ENCODE measurements at places on chromosomes 2 and 18. TPM values are rescaled to one million over a fixed set of nuclear protein-coding genes. Genes with fewer than 3 reads are reported as not detected.
A peak's percentile ranks its signal among the peaks of the same experiment; 100 is the strongest.

ACVR1 gene
- total RNA-seq = 13.9 TPM

DNA sequence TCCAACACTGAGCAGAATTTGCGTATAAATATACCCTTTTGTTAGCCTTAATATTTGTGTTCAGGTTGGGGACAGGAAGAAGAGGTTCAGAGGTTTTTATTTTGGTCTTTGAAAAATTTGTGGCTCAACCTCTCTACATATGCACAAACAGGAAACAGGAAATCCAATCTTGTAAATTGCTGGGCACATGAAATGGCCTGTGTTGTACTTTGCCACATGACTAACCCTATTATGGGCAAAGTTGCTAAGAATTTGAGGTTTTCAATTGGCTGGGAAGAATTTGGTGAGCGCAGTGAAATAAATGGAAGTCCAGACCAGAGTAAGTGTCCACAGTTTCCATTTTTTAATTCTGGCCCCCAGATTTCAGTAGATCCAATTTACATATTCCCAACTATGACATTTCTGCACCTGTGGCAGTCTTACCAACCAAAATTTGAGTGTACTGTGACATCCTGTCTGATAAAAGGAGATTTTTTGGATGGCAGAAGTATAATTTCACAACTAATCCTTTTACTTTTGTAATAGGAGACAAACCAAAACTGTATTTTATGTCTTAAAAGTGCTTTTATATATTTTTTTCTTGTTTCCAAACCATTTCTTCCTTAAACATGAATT is 63.6 kb downstream of the COX7A2L start:
- DNase-seq = no peak

GRCh38 chr18:50619861-50620275 is 60.0 kb downstream of the MAPK4 start:
- no peak for DNase-seq

DNA sequence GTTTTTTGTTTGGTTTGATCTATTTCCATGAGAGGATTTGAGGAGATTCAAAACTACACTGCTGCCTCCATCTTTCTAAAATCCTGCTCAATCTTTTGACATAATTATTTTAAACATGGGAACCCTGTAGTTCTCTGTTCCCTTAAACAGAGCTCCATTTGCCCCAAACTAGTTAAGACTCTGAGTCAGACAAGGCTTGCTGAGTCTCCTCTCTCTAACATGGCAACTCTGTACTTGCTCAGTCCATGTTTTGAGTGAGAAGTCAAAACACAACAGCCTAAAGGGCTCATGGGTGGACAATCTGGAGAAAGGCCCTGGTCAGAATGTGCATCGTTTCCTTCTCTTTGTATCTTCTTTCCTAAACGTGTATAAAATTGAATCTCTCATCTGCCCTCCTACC is 7.1 kb upstream of the STAMBP start:
- DNase-seq = no peak

- peak; percentile 12 for DNase-seq
These were observed 522.0 kb downstream of the SPAG16 start for GRCh38 chr2:213806125-213806726.
